ENCODE measurements at places on chromosomes 16 and 17.
A peak's percentile ranks its signal among the peaks of the same experiment; 100 is the strongest.

- no peak for DNase-seq
Observed at GRCh38 chr17:12250973-12251372, 230.3 kb downstream of the MAP2K4 start.

- no peak for DNase-seq
Observed at GRCh38 chr17:6577686-6578263, 21.4 kb upstream of the PITPNM3 start.

DNA sequence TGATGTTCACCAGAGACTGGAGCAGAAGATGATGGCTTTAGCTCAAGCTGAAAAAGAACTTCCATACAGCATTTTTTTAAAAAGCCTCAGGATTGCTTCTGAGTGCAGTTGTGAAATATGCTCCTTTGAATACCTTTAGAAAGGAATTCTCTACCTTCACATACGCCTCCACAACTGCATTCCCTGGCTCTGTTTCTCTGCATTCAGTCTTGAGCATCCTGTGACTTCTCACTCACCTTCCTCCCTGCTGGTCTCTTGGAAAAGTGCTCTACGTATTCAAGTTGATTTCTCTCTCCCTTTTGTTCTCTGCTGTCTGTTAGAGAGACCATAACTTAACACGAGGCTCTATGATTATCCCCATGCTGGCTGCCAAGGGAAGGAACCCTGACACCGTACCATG lies 34.5 kb downstream of the HS3ST2 start:
- no peak for DNase-seq

DNA sequence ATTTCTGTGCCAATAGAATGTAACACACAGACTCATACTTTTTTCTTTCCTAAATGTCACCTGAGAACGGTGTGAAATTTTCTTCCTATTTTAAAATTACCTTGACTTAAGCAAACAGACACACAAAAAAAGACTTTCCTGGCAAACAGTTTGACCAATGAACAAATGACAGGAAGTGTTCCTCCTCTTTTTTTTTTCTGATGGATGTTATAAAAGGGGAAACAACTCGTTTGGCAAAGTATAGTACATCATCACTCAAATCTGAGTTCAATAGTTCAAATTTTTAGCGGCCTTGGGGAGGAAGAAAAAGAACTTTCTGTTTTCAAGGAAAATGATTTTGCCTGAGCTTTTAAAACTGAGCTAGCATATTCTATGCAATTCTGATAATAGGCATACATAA lies 19.8 kb downstream of the HS3ST3A1 start:
- DNase-seq: no peak

DNA sequence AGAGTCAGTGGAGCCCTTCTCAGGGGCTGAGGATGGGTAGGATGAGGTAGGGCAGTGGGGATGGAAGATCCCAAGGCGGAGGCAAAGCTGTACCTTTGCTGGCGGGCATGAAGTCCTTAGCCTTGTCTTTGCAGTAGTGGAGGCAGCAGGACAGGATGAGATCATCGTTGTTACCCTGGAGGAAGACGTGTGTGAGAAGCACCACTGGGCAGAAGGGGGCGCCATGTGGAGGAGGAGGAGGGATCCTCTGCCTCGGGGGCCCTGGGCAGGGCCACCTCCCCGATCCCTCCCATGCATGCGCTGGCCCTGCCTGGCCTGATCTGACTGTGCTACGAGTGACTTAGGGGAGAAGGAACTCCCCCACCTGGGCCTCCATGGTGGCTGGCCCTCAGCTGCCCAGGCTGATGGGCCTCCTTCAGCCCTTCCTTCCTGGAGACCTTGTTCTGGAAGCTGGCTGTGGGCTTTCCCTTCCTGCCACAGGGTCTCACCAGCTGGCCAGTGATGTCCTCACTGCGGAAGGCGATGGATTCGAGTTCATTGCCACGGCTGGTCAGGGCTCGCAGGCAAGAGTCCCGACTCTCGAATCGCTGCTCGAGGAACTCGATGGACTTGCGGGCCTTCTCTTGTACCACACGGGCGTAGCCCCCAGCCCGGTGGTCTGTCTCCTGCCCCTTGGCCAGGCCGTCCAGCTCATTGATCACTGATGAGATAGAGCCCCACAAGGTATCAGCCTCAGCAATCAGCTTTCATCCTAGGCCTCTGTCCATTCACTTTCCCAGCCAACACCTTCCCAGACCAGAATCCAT lies 10.3 kb downstream of the HIC1 start:
- peak; percentile 58 for DNase-seq

- no peak for DNase-seq
Observed at GRCh38 chr17:8405499-8406016, 7.9 kb upstream of the RNF222 start.

DNA sequence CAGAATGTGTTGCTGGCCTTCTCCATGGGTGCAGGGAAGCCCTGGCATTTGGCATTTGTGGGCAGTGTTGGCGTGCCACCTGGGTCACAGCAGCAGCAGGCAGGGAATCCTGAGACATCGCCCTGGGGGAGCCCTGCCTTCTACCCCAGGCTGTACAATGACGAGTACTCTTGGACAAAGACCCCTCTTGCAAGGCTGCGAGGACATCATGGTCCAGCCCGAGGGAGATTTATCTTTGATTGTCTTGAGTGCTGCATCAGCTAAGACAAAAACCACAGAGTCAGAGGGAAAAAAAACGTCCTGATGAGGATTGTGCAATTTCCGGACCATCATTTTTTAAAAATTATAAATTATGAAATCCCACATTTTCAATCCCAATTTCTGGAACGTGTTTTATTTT lies 3.7 kb downstream of the CRISPLD2 start:
- no peak for DNase-seq

DNA sequence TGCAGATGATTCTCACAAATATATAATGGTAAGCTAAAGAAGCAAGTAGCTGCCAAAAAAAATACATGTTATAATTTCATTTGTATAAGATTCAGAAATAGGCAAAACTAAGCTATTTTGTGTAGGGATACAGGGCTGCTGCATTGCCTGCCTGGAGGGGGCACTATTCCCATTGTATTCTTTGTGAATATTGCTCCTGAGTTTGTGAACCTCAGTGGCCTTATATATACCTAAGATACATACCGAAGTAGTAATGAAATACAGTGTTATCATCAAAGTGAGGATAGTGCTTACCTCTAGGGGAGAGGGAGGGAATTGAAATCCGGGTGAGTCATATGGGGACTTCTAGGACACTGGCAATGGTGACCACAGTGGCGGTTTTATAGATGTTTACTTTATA lies 53.5 kb downstream of the C17orf58 start:
- no peak for DNase-seq

DNA sequence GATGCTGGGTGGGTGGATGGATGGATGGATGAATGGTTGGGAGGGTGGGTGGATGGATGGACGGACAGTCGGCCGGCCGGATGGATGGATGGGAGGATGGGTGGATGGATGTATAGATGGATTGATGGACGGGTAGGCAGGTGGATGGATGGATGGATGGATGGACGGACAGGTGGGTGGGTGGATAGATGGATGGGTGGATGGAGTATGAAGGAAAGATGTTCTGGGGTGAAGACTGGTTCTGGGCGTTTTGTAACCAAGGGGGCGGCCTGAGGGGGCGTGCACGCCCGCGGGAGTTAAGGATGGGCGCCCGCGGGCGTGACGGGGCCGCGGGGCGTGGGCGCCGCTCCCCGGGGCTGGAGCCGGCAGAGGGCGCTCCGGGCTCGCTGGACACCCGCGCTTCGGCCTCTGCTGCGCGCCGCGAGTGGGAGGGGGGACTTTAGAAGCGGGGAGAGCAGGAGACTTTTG lies at the start of gene NECAB2:
NECAB2 (plus strand) TSS at position 407 of the 468 bp plus-strand sequence. CDS start 405 bp downstream, outside the sequence.
- DNase-seq: peak; percentile 15

GRCh38 chr16:66304961-66305360 lies 61.5 kb upstream of the CDH5 start:
- DNase-seq: no peak

GRCh38 chr17:2214047-2214928 lies 89.3 kb downstream of the SMG6 start:
- DNase-seq: peak; percentile 15

DNA sequence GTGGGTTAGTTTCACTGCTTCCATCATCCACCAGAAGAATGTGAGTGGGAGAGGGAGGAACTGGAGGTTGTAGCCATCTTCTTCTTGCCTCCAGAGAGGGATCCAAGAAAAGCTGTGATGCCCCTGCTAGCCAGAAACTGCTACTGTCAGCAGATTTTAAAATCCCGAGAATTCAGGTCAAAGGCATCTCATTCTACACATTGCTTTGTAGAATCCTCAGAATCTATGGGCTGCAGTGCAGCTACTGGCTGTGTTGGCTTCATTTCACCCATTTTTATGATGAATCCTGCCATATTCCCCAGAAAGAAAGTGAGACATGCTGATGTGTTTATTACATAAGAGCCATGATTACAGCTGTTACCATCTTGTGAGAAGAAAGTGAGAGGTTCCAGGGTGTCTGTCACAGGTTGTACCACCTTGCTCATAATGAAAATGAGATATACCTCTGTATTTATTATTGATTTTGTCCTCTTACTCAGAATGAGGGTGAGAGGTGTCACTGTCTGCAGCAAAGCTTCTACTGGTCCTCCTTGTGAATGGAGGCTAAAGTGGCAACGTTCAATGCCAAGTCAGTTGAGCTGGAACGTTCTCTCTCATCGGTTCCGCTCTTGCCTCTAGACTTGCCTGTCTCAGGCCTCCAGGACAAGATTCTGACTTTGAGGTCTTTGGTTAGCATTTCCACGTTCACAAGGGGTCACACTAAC lies 50.1 kb upstream of the MYH10 start:
- no peak for DNase-seq

- no peak for DNase-seq
Observed at GRCh38 chr16:67571464-67571863, 9.1 kb downstream of the CTCF start.

DNA sequence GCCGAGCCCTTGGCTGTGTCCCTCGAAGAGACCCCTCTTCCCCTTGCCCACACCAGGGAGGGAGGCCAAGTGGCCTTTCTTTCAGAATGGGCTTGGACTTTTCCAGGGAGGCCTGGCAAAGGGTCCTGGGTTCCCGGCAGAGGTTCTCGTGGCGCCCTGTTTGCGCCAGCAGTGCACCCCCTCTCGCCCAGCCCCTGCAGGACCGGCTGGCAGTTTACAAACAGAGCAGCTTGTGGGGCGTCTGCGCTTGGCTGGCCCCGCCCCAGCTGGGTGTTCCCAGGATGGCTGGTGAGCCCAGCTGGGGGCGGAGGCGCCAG lies 137.8 kb upstream of the CIBAR2 start:
- no peak for DNase-seq

DNA sequence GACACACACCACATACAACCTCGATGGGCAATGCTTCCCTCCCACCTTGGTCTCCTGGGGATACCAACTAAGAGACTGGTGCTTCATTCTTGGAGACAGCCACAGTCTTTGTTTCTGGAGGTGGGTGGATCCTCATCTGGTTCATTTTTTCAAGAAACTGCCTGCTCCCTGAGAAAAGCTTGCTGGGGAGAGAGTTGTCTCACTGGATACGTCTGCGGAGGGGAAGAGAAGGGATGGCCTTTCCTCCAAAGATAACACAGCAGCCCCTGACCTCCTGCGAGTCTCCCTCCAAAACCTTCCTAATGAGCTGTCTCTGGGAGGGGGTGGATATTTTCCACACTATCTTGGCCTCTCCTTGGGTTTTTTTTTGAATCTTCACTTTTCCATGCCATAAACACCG lies 221.2 kb downstream of the SOX9 start:
- no peak for DNase-seq

DNA sequence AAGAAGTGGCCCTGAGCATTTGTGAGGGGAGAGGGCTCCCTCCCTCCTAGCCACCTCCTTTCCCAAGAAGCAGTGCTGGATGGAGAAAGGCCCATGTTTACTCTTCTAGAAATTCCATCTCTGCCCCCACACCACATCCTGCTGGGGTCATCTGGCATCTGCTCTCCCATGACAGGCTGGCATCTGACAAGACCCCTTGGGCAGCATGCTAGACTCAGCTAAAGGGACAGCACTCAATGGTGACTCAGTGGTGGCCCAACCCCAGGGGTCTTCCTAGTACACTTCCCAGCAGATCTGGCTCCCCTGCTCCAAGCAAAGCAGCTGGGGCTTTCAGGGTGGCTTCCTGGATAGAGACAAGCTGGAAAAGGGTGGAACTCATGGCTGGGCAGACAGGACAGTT lies 14.4 kb downstream of the SLC38A7 start:
- no peak for DNase-seq

DNA sequence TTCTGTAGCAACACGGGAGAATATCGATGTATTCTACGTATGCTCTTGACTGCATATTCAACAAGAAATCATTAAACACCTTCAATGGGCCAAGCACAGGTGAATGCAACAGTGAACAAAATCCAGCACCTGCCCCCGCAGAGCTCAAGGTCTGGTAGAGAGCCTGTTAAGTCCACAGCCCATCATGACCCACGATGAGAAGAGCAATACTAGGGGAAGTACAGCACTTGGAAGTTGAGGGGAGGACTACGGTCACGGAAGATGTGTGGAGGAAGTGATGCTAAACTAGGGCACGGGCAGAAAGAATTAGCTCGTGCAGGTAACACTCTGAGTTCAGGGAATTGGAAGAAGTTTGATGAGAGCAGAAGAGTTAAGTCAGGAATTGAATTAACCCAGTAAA lies 253.6 kb downstream of the HAPSTR1 start:
- no peak for DNase-seq

DNA sequence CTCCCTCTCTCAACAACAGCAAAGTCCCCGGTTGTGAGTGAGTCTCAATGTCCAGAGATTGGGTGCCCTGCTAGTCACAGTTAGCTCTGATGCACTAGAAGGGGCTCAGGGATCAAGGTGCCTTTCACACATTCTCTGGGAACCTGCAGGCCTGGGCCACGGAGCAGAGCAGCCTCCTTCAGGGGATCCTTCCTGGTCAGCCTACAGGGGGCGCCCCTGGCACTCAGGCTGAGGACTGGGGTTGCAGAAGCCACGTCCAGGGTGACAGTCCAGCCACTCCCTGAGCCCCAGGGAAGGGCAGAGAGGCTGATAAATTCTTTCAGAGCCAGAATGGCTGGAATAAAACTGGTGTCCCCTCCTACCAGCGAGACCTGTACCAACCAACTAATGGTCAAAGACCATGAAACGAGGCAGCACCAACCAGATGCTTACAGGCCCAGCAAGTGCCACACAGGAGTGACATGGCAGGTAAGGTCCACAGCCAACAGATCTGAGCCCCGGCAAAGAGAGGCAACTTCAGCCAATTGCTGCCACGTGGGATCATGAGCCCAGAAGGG lies 43.5 kb downstream of the ST3GAL2 start:
- DNase-seq: peak; percentile 65

DNA sequence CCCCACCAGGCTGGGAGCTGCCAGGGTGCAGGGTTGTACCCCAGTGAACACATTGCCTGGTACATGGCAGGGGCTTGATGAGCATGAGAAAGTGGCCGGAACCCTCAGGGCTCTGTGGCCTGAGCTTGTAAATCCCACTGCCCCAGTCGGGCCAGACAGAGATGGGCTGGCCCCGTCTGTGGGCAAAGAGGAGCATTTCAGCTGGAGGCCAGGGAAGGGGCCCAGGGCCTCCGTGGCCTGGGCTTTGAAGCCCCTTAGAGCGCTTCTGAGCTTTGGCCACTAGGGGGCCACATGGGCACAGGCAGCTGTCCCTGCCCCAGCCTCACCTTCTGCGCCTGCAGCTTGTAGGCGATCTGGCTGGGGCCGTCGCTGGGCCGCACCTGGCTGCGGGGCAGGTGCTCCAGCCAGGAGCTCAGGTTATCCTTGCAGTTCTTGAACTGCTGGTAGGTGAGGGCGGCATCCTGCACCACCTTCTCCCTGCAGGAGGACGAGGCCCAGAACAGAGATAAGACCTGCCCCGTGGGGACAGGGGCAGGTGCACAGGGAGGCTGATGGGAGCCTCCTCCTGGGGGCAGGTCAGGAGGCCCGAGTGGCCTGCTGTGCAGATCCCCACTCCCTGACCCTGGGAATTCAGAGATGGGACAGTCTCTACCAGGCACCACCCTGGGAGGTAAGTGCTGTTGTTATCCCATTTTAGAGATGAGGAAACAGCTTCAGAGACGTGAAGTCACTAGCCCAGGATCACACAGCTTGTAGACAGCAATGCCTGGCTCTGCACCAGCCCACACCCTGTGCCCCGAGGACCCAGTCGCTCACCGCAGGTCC lies 12.8 kb downstream of the EVPL start:
- DNase-seq: peak; percentile 68

All from activated CD4-positive, alpha-beta T cell treated with anti-CD3 and anti-CD28 coated beads for 24 hours (primary cell).